ENCODE measurements at places on chromosomes 13 and 19.

GRCh38 chr19:45752639-45753038 is 16.4 kb downstream of the SIX5 start:
- peak; percentile 34 for DNase-seq

DNA sequence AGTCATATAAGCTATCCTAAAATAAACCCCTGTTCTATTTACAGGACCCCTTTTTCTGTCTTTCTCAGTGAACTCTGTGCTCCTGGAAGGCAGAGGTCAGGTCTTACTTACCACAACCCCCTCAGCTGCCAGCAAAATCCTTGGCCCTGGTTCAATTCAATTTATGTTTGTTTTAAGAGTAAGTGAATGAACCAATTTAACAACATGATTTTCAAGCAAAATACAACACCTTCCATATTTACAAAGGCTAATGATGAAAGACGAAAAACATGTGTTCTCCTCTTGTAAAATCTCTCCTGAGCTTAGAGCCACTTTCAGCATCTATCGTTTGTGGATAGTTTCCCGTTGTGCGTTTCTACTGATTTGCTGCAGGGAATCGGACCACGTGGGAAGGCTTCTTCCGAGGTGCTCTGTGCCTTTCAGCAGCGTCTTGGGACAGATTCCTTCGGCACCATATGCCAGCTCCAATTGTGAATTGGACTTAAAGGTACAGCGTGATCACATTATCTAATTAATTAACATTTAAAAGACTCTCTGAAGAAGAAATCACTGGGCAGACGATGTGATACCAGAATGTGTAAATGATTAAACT is 411.7 kb downstream of the IRS2 start:
- peak; percentile 52 for DNase-seq

GRCh38 chr13:21402586-21403307 is 56.4 kb downstream of the ZDHHC20 start:
- peak; percentile 39 for DNase-seq

DNA sequence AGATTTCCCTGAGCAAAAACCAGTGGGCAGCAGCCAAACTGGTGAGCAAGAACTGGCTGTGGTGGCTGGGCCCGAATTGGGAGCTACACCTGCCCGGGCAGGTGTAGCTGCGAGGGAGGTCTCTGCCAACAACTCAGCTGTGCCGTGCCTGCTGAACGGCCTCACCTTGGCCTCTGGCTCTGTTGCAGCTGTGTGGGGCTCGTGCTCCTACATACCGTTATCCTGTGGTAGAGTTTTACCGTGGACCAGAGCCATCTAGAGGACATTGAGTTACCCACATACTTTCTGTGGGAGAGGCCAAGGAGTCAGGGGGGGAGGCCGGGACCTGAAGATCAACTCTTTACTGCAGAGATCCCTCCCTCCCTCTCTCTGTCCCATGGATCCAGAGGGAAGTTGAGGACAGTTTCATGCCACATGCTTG is 113.2 kb downstream of the TM9SF2 start:
- peak; percentile 68 for DNase-seq

- peak; percentile 35 for DNase-seq
Observed at GRCh38 chr19:54319049-54319448, 6.1 kb upstream of the LILRA5 start.

DNA sequence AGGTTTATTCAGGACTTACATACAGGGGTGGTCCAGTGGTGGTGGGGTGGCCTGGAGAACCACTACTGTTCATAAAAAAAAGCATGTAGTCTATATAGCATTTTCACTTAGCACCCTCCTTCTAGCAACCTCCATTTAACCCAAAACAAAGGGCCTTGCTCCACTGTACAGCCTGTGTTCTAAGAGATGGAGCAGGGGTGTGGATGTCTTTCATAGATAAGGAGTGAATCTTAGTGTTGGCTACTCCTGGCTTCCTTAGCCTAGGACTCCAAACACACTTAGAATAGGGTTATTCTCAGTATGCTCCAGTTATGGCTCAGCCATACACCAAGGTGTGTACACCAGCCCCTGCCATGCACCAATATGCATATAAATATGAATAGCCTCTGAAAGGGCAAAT is 95.2 kb downstream of the ELF1 start:
- DNase-seq = no peak

DNA sequence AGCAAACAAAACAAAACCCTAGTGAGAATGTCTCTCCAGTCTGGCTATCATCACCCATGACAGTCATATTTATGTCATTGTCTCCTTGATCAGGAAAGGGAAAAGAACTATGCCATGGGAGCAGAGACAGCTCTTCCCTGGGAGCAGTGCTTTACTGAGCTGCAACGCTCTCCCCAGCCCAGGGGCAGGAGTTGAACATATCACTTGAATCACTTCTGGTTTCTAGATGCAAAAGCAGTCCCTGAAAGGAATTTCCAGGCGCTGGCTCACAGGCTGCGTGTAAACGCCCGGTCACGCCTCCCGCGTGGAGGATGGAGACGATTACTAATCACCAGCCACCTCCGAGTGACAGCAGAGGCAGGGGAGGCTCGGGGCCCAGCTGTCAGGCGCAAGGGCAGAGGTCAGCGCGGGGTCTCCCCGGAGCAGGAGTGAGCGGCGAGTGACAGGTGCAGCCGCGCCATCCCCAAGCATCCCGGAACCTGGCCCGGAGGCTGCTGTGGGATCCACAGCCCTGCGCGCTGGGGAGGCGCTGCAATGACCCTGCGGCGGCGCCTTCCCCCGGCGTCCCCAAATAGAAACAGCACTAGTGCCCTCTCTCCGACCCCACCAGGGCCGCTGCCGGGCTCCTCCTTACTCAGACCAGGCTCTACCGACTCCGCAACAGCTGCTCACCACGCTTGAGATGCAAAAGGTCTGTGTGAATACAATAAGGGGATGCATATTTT is 23.5 kb upstream of the DCLK1 start:
- DNase-seq = peak; percentile 68

DNA sequence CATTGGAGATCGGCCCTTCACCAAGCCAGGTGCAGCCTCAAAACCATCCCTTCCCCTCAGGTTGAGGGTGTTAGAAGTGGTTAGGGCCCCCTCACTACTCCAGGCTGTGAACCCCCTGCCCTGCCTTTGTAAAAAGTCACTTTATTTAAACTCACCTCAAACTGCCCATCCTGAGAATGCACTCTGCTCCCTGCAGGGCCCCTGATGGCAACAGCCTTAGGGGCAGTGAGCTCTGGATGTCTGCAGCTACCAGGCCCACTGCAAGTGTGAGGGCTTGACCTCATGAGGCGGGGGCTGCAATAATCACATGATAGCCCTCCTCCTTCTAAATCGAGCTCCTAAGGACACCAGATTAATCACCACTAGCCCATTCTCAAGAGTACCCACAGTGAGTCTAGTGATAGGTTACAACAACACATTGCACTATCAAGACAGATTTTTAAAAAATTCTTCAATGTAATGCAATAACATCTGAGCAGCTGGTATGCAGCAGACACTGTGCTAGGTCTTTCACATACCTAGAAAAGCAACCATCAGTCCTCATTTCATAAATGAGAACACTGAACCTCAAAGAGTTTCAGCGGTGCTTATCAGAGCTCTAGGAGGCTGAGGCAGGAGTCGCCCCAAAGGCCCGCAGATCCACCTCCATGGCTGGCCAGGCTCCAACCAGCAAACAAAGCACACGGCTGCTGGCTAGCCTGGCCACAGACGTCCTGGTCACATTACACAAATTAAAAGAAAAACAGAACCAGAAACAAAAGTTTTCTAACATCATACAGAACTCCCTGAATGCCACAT is 26.0 kb downstream of the SLC7A1 start:
- DNase-seq = no peak

- peak; percentile 96 for DNase-seq
Observed at GRCh38 chr19:58009666-58010301, 7.2 kb upstream of the ZNF606 start.

GRCh38 chr19:35609851-35610353 is 2.6 kb upstream of the HAUS5 start:
- DNase-seq = no peak

GRCh38 chr19:5292822-5293611 is 47.6 kb downstream of the PTPRS start:
- DNase-seq = peak; percentile 100

- no peak for DNase-seq
Observed at GRCh38 chr13:86608701-86609100, 809.5 kb upstream of the SLITRK6 start.

- no peak for DNase-seq
Observed at GRCh38 chr13:103004661-103005345, 61.4 kb downstream of the SLC10A2 start.

DNA sequence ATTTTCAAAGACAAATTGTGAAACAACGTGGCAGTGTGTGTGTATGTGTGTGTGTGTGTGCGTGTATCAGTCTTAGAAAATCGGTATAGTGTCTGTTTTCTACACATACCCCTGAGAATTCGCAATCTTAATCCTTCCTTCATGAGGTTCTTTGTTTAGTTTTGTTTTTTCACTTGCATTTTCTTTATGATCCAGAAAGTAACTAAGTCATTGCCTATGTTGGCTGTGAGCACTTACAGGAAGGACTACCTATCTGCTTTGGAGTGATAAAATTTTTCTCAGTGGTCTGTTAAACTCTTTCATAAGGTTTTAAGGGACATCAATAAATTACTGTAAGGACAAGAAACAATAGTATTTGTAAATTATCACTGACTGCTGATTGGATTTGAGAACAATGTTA is 1587.1 kb downstream of the PCDH9 start:
- DNase-seq = no peak

DNA sequence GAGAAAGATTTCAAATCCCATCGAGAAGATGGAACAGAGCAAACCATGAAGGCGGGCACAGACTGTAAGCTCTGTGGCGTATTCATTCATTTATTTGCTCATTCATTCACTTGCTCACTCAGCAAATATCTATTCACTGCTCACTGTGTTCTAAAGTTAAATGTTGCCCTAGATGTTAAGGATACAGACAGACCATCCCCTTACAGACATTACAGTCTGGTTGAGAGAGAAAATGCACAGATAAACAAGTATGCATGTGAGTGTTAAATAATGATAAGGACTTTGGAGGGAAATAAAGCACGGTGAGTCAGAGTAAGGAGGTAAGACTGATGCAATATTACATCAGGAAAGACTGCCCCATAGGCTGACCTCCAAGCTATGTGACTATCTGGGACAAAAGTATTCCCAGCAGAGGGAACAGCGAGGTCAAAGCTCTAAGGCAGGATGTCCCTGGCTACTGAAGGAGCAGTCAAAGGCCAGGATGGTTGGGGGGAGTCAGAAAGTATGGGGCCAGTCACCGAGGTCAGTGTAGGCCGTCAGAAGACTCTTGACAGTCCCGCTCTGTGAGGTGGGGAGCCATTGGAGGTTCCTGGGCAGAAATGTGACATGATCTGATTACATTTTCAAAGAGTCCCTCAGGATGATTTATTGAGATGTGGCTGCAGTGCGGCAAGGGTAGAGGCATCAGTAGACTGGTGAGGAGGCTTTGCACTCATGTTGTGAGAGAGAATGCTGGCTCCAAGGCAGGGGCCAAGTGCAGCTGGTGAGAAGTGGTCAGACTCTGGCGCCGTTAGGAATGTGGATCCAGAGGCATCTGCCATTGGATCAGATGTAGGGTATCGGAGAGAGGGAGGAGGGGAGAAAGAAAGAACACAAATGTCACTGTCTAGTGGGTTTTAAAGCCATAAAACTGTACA is 37.9 kb downstream of the MBNL2 start:
- peak; percentile 66 for DNase-seq

GRCh38 chr13:101065329-101065728 is 351.0 kb downstream of the NALCN start:
- DNase-seq = peak; percentile 43

DNA sequence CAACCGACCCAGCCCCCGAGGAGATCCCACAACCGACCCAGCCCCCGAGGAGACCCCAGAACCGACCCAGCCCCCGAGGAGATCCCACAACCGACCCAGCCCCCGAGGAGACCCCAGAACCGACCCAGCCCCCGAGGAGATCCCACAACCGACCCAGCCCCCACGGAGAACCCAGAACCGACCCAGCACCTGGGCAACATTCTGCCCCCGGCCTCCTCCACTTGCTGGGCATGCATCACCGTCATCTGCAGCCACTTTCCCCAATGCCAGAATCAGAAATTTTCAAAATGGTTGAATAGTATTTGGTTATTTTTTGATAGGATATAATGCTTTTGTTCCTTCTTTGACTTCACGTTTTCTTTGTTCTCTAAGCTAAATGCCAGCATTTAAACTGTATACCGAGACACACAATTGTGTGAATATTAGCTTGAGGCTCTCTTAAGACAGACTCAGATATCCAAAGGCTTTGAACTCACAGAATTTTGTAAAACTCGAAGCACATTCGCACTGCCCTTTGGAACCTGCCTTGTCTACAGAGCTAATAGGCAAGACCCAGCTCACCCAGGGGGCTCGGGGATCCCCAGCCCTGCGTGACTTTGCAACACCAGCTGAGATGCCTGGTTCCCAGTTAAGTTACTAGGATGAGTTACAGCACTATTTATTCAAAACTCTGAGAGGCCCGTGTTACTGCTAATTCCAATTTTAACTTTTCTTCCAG is 15.5 kb upstream of the RASA3 start:
- peak; percentile 75 for DNase-seq

DNA sequence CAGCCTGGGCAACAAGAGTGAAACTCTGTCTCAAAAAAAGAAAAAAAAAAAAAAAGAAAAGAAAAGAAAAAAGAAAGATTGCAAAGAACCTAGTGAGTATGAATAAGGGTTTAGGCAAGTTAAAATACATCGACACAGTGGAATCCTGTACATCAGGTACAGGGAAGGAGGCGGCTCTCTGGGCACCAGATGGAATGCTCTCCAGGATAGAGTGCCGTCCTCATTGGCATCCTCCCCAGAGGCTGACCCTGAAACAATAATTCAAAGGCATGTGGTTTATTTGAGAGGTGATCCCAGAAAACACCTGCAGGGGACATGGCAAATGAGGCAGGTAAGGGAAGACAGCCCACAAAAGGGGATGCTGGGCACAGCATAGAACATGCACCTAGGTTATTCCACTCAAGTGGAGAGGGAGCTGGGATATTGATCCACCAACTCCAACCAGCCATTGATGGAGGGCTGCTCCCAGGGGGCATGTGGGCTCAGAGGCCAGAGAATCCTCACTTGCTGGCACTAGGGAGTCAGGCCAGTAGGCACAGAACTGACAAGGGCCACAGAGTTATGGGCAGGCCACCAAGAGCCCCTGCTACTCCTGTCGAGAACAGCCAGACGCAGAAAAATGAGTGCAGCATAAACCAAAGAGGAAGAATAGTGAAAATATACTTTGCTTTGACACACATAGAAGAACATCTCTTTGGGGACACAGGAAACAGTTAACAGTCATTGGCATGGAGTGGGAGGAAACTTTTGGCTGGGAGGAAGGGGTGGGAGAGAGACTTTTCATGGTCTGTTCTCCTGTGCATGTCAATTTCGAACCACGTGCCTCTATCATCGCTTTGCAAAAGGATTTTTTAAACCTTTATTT is 4.2 kb downstream of the TSPAN16 start:
- DNase-seq = no peak

- no peak for DNase-seq
Observed at GRCh38 chr13:95226932-95227695, 74.1 kb downstream of the ABCC4 start.

All from osteoblast (primary cell).